Germinal center (tissue), 1 donor: ENCODE measurements at places on chromosomes 5 and 9.

DNA sequence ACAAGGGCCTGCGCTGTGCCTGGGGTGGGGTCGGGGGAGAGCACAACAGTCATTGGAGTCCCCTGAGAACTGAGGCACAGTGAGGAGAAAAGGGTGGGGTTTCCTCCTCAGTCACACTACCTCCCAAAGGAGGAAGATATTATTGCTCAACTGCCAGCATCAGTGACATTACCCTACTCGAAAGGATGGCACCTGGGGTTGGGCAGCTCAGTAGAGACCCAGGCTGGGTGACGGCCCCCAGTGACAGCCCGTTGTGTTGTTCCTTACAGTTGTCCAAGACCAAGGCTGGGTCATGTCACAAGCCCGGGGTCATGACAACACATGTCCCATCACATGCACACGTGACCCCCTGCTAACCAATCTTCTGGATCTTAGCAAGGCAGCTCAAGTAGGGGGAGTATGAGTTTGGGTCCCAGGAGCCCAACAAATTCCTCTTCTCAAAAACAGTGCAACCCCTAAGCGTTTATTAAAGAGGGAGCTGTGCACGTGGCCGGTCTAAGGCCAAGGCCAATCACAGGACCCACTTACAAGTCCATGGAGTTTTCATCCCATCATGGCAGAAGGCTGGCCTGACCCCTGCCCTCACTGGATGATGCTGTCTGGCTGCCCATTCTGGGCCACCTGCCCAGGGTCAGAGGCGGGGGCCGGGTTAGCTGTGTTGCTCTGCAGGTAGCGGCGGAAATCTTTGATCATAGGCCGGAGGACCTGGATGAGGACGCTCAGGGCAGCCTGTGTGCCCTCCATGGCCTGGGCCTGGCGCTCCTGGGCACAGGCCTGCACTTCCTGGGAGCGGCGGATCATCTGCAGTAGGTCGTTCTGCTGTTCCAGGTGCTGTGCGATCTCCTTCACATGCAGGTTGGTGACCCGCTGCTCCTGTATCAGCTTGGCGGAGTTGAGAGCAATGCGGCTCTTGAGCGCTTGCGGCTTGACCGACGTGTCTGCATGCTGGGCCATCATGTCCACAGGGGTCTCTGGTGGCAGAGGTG is 4.0 kb downstream of the NAIF1 start:
- no peak for DNase-seq

DNA sequence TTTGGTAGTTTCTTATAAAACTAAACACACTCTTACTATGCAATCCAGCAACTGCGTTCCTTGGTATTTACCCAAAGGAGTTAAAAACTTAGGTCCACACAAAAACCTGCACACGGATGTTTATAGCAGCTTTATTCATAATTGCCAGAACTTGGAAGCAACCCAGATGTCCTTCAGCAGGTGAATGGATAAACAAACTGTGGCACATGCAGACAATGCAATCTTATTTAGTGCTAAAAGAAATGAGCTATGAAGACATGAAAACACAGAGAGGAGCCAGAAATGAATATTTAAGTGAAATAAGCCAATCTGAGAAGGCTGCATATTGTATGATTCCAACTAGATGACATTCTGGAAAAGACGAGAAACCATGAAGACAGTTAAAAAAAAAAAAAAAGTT is 10.7 kb downstream of the WNK2 start:
- DNase-seq, result no peak

- DNase-seq, result peak; percentile 8
These were observed 36.2 kb upstream of the ANKRD55 start for GRCh38 chr5:56269216-56269927.

DNA sequence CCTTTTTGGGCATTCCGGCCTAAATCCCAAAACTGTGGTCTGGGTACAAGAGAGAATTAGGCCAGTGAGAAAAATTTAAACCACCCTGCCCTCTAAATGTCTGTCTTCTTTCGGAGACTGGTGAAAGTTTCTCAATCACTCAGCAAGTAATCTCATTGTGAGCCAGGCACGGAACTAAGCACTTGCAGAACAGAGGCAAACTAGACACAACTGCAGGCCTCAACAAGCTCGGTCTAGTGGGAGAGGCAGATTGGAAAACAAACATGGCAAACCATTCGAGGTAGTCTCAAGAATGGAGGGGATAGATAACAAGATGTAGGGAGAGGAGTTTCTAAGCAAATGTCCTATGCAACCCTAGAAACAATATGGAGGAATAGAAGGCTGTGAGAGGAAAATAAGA is 8.9 kb upstream of the C5orf58 start:
- no peak for DNase-seq
